ENCODE measurements at places on chromosomes 5 and 9.

- DNase-seq, result no peak
Measured at GRCh38 chr5:92944903-92945604, 636.0 kb downstream of the NR2F1-AS1 start.

- DNase-seq, result no peak
Measured at GRCh38 chr9:89410641-89411350, 87.1 kb downstream of the SEMA4D start.

- no peak for DNase-seq
Measured at GRCh38 chr5:94577466-94578245, 40.7 kb downstream of the KIAA0825 start.

GRCh38 chr5:143061161-143061945, 291.2 kb downstream of the ARHGAP26 start:
- no peak for DNase-seq

GRCh38 chr9:81596679-81597418, 92.5 kb downstream of the TLE1 start:
- DNase-seq, result no peak

DNA sequence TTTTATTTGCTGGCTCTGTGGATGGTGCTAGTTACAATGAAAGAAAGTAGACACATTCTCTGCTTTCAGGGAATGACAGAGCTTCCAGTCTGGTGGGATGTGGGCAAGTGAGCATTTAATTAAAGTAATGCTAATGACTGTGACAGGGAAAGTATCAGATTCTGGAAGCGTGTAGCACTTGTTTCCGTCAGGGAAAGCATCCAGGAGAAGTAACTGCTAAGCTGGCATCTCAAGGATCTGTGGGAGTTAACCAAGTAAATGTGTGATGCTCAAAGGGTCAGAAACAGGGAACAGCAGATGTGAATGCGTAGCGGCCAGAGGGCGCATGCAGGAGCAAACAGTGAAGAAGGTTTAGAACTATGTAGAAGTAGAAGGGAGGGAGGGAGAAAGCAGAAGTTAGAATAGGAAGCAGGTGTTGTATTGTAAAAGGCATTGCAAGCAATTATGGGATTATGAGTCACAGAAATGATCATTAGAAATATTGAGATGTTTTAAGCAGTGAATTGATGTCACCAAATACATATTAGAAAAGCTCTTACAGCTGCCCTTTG, 12.2 kb downstream of the KLHL9 start:
- no peak for DNase-seq

- DNase-seq, result no peak
Measured at GRCh38 chr5:176473335-176474006, 25.3 kb downstream of the FAF2 start.

DNA sequence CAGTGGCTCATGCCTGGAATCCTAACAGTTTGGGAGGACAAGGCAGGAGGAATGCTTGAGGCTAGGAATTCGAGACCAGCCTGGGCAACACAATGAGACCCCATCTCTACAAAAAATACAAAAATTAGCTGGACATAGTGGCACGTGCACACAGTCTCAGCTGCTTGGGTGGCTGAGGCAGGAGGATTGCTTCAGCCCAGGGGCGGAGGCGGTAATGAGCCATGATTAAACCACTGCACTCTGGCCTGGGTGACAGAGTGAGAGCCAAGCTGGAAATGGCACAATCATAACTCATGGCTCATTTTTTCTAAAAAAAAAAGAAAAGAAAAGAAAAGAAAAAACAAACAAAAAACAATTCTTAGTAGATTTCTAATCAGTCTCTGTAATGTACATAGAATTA, 446.2 kb downstream of the ELAVL2 start:
- DNase-seq, result no peak

- no peak for DNase-seq
Measured at GRCh38 chr5:58940446-58940845, 357.6 kb downstream of the RAB3C start.

DNA sequence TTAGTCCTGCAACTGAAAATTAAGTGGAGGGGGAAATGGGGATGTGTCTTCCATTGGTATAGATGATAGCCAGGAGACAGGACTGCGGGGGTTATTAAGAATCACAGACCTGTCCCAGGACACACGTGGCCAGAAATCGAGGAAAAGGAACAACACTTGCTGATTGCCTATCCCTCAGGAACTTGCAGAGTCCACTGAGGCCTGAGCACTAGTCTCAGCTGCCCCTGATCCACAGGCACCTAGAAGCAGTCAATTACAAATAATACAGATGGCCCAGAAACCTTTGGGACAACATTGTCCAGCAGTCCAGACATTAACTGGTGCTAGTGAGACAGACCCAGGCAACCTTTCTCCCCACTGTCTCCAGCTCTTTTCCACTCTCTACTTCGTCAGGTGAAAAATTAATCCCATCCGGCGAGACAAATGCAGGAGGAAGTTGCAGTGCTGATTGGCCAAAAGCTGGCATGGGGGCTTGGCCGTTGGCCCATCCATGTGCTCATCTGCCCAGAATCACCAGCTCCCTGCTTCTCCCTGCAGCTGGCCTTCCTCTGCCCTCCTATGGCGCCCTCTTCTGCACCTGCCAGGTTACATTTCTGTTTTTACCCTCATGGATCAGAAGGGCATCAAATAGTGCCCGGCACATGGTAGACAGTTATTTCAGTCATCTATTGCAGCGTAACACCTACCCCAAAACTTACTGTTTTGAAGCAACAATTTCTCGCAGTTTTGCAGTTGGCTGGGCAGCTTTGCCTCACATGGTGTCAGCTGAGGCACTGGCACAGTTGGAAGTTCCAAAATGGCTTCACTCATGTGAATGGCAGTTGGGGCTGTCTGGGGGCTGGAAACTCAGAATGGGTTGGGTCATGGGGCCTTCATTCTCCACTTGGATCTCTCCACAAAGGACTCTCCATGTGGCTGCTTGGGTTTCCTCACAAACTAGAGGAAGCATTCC, 3.6 kb upstream of the B4GALT1 start:
- DNase-seq, result peak; percentile 54

GRCh38 chr5:167790045-167790444, 501.4 kb upstream of the WWC1 start:
- no peak for DNase-seq

- DNase-seq, result no peak
Measured at GRCh38 chr9:94717761-94718160, 8.7 kb upstream of the AOPEP start.

DNA sequence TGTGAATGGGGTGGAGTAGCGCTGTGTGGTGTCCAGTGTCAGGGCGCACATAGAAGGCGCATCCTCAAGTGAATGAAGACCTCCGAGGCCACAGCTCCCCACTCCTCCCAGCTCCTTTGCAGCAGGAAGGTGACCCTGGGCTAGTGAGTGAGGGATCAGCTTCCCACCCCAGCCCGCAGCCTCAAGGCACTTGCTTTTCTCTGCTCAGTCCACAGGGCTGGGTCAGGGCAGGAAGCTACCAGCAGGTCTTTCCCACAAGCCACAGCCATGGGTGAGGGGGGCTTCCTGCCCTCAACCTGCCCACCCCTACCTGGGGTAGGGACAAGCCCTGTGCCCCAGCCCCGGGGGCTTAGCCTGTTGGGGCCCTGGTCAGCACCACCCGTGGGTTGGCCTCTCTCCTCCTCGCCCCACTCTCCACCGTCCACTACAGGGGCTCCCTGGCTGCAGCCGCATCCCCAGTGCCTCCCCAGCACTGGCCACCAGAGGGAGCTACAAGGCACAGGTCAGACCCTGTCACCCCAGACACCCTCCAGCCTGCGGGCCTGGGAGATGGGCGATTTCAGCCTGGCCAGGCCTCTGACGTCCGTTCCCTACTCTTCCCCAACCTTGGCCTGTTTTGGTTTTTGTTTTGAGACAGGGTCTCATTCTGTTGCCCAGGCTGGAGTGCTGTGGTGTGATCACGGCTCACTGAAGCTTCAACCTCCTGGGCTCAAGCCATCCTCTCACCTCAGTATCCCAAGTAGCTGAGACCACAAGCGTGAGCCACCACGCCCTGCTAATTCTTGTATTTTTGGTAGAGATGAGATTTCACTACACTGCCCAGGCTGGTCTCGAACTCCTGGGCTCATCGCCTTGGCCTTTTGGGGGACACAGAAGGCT, 1.3 kb upstream of the ABCA2 start:
- DNase-seq, result peak; percentile 29

DNA sequence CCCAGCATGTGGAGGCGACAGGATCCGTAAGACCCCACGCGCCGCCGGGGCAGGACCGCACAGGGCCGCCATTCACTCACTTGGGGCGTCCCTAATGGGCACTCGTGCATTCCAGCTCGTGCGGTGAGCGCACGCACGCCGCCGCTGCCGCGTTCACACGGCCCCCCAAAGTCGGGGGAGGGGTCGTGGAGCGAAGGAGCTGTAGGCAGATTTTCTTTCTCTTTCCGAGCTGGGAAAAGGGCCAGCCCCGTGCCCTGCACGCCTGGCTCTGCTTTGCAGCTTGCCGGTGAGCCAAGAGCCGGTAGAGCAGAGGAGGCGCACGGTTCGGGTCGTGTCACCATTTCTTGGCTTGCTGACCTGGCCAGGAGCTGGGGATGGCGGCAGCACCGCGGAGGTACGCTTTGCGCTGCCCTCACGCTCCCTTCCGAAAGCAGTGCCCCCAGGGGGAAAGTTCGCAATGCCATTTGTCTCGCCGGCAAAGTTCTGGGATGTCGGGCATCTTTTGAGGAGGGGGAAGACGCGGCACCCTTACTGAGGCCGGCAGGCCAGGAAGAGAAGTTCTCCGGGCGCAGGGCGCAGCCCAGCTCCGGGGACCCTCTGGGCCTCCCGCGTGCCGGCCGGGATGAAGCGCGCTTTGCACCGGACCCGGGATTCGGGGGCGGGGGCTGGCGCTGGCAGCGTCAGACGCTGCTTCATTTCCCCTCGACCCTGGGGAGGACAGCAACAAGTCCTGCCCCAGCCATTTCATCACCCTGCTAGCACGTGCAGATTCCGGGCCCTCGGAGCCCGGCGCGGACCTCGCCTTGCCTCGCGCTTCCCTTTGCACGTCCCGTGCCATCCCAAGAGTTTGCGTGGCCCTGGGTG, 898 bp downstream of the STC2 start:
- DNase-seq, result no peak

GRCh38 chr5:131394128-131394527, 130.3 kb downstream of the CDC42SE2 start:
- DNase-seq, result no peak

DNA sequence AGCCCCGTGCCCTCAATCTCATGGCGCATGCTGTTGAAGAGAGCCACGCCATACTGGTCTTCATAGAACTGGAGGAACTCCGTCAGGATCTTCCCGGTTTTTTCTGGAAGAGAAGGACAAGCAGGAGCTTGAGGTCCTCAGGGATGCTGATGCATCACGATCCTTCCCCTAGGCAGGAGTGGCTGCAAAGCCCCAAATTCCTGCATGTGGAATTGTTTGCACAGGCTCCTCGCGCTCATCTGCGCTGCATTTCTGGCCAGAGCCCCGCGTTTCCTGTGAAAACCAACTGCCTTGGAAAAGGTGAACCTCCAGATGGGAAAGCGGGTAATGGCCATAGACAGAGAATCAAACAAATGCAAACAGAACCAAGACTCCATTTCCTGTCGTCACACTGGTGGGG, 80.4 kb downstream of the LRSAM1 start:
- no peak for DNase-seq

- no peak for DNase-seq
Measured at GRCh38 chr5:55675119-55675518, 37.0 kb downstream of the SLC38A9 start.

DNA sequence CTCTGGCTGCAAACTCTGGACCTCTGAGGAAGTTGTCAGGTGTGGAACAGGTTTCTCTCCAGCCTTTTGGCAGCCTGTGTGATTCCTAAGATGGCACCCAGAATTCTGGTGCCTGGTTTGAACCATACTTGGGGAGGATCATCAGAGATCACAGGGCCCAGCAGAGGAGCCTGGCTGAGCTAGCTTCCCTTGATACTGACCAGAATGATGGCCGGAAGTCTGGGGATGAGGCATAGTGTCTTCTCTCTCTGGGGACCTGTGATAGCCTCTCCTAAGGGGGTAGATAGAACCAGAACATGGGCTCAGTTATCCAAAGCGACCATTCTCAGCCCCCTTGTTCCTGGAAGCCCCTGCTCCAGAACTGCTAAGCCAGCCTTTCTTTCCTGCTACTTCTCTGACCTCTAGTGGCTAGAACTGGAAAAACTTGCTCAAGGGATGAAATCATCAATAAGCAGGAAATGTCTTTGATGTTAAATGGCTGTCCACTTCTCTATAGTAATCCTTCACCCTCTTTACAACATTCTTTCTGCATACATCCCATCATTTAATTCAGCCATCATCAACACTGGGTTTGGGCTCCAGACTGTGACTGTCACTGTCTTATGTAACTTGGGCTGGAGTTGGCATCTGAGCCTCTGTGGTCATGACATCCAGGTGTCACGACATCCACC, 55.1 kb downstream of the C9orf152 start:
- peak; percentile 45 for DNase-seq

DNA sequence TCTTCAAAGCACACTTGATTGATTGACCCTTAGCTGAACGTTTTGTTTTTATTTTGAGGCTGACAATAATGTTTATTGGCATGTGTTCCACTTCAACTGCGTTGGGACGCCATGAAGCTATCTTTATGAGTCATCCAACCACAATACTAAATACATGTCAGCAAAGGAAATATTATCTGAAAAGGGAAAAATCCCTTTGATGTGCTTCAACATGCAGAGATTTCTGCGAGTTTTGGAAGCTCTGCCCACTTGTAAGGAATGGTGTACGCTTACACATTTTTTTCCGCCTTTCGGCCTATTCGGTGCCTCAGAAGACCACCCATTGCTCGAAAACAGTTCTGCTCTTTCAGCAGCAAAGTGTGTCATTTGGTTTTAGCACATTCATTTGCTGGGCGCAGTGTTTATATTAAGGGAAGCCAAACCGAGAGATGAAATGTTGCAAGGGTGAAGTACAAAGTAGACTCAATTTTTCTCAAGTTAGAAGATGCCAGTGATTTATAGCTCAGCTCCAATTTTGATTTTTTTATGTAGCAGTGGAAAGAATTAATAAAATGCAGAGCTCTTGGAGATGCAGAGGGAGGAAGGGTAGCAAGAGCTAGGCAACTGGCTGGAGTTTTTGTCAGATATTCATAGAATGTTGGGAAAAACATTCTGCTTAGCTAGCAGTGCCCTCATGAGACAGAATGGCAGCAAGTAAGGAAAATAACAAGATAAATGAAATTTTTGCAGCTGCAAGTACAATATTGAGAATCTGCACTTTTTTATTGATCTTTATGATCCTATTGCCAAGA, 68.9 kb downstream of the PRDM6 start:
- DNase-seq, result no peak

GRCh38 chr5:74915488-74915887, 49.3 kb upstream of the FAM169A start:
- DNase-seq, result no peak

DNA sequence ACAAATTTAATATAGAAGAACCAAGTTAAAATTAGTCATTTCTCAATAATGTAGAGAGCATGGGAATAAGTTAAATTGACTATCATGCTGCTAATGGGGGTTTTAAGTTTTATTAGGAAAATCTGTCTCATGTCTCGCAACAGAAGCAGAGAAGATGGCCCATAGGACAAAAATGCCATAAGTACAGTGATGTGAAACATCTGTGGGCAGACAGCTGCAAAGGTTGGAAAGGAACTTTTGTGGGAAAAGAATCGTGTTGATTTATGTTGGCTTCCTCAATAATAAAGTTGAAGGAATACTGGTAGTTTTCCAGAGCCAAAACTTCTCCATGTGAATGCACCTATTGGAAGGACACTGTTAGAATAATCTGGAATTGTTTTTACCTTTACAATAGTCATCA, 44.8 kb downstream of the VCAN start:
- DNase-seq, result no peak

GRCh38 chr9:75200892-75201470, 112.7 kb downstream of the OSTF1 start:
- peak; percentile 21 for DNase-seq

- no peak for DNase-seq
Measured at GRCh38 chr5:150703762-150704161, 2.9 kb upstream of the RBM22 start.

- no peak for DNase-seq
Measured at GRCh38 chr5:149141224-149141956, at the start of gene ABLIM3. Gene ABLIM3, plus strand, starts transcription at chr5:149141493. Its CDS starts 603 bp downstream, at chr5:149142096.

Measured in NCI-H1092 (cell line).